ENCODE measurements at places on chromosomes 16 and 17.

- DNase-seq = no peak
Measured at GRCh38 chr17:77833769-77834168, 124.7 kb upstream of the TNRC6C start.

GRCh38 chr16:17328932-17329331 lies 141.8 kb downstream of the XYLT1 start:
- DNase-seq = no peak

- DNase-seq = no peak
Measured at GRCh38 chr17:51263006-51263405, 2.7 kb downstream of the UTP18 start.

- no peak for DNase-seq
Measured at GRCh38 chr17:58998871-58999270, 107.8 kb downstream of the TRIM37 start.

- no peak for DNase-seq
Measured at GRCh38 chr16:64864232-64864809, 257.5 kb downstream of the CDH11 start.
